ENCODE measurements at places on chromosomes 3 and 15.

DNA sequence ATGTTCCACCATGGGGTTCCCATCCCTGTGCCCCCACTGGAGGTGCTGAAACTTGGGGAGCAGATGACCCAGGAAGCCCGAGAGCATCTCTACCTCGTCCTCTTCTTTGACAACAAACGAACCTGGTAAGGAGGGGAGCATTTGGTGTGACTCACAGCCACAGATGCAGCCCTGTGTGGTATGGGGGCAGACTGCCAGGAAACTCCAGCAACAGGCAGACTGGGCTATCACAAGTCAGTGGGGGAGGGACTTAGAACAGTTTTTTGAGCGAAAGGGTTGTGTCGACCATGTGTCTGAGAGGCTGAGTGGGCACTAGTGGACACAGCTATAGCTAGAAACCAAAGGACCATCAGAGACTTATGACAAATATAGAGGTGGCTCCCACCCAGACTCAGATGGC lies 3.4 kb upstream of the OGG1 start:
- no peak for DNase-seq

GRCh38 chr3:46913644-46914043 lies 36.1 kb downstream of the PTH1R start:
- DNase-seq, result no peak

GRCh38 chr3:122515870-122516269 lies 1.1 kb upstream of the KPNA1 start:
- DNase-seq, result no peak

DNA sequence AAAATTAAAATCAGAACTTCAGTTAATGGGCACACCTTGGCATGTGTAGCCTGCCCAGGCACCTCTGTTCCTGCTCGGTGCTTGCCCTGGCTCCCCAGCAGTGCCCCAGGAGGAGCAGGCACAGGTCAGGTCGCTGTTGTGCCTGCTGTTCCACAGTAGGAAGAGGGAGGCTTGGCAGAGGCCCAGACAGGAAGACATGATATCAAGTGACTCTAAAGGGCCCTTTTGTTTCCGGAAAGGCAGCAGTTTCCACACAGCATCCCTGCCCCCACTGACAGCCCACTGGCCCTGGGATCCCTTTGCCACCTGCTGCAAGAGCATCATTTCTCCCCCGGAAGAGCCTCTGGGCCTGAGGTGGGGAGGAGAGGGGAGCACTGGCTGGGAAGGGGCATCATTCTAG lies 40.5 kb upstream of the HES1 start:
- DNase-seq, result no peak

GRCh38 chr3:148880681-148881080 lies 15.6 kb downstream of the CPA3 start:
- DNase-seq, result no peak

DNA sequence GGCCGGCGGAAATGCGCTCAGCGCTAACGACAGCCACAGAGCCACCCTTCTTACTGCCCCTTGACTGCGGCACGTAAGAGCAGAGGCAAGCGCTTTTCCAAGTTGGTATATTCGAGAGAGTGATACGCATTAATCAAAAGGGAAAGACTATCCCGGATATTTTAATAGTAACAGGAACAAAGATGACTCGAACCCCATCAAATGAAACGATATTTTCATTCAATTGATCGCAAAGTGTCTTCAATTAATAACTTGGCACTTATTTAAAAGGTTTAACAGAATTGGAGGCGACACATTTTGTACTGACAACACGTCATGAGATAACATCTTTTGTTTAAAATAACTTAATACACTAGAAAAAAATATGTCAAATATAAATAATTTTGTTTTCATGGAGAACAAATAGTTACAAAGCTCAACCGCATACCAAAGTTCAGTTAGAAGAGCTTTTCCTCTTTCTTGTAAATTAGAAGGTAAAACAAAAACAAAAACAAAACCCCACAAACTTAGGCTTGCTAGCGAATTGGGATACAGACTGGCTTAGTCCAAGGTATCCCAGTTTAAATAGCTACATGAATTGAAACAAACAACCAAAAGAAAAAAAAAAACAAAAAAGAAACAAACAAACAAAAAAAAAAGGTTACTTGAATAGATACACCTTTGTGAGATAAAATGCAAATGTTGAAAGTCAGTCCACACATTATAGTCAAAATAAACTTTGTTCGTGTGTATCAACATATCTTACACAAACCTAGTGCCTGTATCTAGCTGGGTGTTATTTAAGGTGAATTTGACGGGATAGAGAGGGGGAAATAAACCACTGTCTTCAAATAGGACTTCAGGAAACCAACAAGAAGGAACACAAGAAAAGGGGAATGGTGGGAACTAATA lies 10.2 kb downstream of the SHOX2 start:
- no peak for DNase-seq

GRCh38 chr15:47987908-47988532 lies 132.8 kb upstream of the SLC24A5 start:
- DNase-seq, result peak; percentile 25

GRCh38 chr3:149560001-149560400 lies 85.5 kb downstream of the TM4SF4 start:
- no peak for DNase-seq

- no peak for DNase-seq
Observed at GRCh38 chr15:57436961-57437360, 60.7 kb downstream of the CGNL1 start.

DNA sequence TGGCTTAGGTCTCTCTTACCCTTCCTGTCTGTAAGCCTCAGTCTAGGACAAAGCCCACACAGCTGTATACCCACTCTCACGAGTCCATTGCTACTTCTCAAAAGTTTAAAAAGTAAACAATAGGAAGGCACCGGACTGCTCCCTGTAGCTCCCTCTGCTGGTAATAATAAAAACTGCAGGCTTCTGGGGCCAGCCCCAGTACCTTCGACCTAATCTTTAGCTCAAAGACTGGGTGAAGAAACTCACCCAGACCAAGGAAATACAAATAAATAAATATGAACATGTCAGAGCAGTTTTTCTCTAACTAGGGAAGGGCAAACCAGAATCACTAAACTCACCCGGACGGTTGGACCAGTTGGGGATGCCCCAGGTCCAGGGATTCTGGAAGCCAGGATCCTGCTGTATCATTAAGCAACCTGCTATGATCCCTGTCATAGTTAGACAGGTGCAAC lies 5.0 kb downstream of the FAM219B start:
- peak; percentile 60 for DNase-seq

- no peak for DNase-seq
Observed at GRCh38 chr3:48707157-48707556, 9.9 kb downstream of the IP6K2 start.

DNA sequence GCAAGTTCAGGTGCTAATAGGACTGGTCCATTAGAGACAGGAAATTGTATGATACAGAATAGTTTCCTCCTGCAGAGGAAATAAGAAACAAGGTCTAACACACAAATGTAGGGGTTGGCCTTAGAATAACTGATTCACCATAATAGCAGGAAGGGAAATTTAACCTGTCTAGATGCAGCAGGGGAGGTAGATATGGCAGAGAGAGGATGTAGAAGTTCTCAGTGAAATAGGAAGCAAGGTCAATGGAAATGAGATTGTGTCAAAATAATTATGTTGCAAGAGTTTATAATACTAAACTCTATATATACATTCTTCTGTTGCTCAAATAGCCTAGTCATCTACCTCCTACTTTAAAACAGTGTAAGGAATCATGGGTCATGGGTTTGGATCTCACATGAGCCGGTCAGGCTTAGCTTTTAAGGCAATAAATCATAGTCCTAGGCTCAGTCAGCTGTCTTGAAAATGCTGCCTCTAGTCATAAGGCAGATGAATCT lies 17.0 kb downstream of the BCL2A1 start:
- DNase-seq, result no peak

- peak; percentile 33 for DNase-seq
Observed at GRCh38 chr3:57752307-57752706, 3.8 kb upstream of the SLMAP start.

GRCh38 chr3:69094467-69095205 lies 9.9 kb downstream of the ARL6IP5 start:
- peak; percentile 40 for DNase-seq

DNA sequence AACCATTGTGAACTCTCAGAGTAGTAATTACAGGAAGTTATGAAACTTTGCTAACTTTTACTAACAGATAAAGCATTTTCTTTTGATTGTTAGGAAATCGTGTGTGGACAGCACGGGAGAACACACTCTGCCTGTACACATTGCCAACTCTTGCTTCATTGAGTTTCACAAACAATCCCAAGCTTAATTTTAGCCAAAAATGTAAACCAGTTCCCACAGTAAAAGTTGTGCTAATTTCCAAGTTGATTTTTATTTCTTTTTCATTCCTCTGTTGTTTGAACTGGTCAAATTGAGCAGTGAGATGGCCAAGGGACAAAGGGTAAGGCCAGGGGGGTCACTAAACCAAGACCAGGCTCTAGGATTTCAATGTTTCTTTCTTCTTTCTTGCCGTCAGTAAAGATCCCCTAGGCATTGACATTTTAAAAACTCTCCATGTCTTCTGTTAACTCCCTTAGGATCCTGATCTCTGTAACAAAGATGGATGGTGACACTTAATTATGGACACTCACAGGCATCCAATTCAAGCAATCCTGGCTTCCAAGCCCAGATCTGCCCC lies 414.9 kb downstream of the RBMS3 start:
- DNase-seq, result no peak

GRCh38 chr15:39099524-39099923 lies 481.4 kb upstream of the THBS1 start:
- DNase-seq, result no peak

DNA sequence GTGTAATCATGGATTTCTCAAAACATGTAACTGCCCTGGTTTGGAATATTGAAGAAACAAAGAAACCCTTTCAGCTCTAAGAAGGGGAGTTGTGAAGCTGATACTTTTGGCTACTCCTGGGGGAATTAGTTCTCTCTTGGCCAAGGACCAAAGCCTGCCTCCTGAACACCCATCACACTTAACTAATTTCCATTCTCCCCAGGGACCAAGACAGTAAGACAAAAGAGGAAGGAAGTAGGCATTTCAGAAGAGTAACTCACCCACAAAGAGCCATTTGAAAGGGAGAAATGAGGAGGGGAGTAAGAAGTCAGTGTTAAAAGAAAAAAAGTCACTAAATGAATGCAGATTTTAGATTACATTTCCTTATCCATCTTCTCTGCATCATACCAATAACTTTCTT lies 328.0 kb upstream of the SOX2 start:
- DNase-seq, result no peak

DNA sequence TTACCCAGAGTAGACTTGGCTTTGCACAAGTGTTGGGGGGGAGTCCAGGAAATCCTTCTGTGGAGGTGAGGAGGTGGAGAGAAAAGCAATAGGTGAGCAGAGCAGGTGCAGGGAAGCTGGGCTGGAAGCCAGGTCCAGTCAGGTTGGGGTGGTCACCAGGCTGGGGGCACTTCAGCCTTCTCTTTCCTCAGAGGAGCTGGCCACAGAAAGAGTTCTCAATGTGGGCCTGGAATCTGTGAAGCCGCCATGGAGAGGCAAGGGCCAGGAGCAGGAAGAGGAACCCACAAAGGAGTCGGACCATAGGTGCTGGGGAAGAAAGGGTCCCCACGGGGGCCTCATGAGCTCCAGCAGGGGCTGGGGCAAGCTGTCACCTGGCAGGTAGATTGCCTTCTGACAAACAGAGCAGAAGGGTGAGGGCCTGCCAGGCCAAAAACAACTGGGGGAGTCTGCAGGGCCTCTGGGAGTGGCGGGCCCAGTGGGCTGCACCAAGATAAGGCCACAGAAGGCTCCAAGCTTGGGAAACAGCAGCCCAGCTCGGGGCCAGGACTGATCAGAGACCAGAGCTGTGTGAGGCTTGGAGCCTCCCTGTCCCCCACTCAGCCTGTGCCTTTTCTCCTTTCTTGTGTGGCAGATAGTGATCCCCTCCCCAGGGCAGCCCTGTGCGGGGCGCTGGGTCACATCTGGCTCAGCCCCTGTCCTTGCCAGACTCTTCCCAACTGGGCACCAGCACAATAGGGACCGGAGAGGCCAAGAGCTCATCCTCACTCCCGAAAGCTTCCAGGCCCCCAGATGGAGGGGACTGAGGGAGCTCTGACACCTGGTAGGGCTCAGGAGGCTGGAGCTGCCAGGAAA lies 53.0 kb upstream of the FGD5 start:
- no peak for DNase-seq

GRCh38 chr15:65767895-65768294 lies 24.2 kb downstream of the DENND4A start:
- no peak for DNase-seq

- DNase-seq, result no peak
Observed at GRCh38 chr15:94367726-94368535, 136.6 kb downstream of the MCTP2 start.

- DNase-seq, result no peak
Observed at GRCh38 chr3:49512781-49513355, 41.4 kb upstream of the BSN start.

DNA sequence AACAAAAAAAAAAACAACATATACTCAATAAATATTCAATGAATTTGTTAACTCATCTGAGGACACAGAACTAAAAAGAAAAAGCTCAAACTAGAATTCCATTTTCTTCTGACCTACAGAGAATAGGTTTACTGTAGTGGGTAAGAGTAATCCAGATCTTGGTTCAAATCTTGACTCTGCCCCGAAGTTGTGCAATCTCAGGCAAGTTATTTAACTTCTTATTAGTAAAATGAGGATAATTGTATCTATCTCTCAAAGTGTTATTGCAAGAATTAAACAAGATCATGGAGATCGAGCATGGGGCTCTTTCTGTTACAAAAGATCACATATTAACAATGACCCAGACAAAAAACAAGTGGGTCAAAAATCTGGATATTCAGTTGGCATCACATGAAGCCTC lies 41.1 kb upstream of the OXTR start:
- no peak for DNase-seq

DNA sequence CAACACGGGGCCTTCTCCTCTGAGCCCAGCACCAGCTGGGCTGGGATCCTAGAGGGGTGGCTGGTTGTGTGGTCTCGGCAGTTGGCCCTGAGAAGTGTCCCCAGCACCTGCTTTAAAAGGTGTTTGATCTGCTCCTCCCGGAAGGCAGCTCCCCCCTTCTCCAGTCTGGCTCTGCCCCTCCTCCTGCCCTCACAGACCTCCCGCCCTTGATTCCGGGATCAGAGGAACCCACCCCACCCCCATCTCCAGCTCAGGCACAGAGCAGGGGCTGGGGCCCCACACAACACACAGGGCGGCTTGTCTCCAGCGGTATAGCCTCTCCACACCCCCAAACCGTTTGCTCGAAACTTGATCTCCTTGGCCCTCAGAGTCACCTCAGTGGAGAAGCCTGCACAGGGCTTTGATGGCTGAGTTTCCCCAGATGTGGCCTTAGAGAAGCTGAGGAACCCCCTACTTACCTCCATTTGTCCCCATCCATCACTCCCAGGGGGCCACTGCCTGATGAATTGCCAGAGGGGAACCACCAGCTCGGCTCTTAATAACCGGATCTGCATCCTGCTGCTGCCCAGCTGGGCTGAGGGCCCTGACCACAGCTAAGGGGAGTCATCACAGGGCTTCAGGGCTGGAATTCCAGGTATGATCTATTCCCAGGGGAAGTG lies 6.4 kb upstream of the STRA6 start:
- no peak for DNase-seq

DNA sequence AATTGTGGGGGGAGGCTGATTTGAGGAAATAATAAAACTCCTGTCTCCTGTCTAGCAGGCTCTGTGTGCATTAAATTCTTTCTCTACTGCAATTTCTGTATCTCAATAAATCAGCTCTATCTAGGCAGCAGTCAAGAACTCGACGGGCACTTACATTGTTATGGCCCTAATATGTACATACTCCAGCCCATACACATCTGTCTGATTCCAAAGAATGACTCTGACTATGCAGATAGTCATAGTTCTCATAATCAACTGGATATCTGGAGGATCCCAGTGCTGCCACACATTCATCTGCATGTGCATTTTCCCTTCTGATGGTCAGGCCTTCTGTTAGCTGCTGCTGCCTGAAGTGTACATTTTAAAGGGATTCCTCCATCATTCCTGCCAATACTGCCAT lies 114.6 kb downstream of the GABRB3 start:
- DNase-seq, result no peak

- no peak for DNase-seq
Observed at GRCh38 chr3:2544212-2544611, 445.5 kb downstream of the CNTN4 start.

Data from SJSA1 (cell line).